ENCODE measurements at places on chromosomes 7 and 10. TPM values are rescaled to one million over a fixed set of nuclear protein-coding genes. Genes with fewer than 3 reads are reported as not detected.

GRCh38 chr7:78220754-78221153 is 422.2 kb downstream of the PHTF2 start:
- no peaks in the 10 kb centered on the region for H3K36me3 ChIP-seq
- H3K4me3 ChIP-seq = no peak overlapping the region
- H3K4me1 ChIP-seq = no peaks in the 10 kb centered on the region
- H3K27ac ChIP-seq = no peak overlapping the region
- no peak for DNase-seq

Gene C7orf33
- not detected for polyA plus RNA-seq

DNA sequence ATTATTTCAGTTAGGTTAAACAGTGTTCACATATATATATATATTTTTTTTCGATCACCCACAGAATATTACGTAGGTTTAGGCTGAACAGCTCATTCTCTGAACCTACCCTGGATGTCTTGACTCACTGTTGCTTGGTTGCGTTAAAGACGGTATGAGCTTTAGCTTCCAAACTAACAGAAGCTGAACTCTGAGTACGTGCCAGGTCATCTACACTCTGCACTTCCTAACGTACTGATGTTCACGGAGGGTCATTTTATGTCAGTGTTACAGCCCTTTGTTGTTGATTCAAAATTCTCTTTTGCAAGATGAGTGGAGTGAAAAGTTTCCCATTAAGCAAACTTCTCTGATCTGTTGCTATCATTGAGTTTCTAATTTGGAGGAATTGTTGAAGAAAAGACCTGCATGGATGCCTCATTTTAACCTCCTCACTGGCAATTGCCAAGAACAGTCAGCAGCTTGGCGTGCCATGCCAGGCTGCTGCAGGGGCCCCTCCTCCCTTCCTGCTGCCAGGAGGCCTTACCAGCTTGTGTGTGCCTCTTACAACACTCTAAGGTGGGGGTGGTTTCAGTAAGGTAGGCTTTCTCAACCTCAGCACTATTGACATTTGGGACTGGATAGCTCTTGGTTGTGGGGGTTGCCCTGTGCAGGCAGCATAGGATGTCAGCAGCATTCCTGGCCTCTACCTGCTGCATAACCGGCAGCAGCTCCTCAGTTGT is 44.3 kb downstream of the INSYN2A start:
- no peaks in the 10 kb centered on the region for H3K36me3 ChIP-seq
- DNase-seq = no peak
- no peak overlapping the region for H3K4me3 ChIP-seq
- H3K27ac ChIP-seq = no peak overlapping the region
- no peaks in the 10 kb centered on the region for H3K4me1 ChIP-seq
- H3K27me3 ChIP-seq = no peaks in the 10 kb centered on the region

Gene FBXO24
- 0.46 TPM for polyA plus RNA-seq

DNA sequence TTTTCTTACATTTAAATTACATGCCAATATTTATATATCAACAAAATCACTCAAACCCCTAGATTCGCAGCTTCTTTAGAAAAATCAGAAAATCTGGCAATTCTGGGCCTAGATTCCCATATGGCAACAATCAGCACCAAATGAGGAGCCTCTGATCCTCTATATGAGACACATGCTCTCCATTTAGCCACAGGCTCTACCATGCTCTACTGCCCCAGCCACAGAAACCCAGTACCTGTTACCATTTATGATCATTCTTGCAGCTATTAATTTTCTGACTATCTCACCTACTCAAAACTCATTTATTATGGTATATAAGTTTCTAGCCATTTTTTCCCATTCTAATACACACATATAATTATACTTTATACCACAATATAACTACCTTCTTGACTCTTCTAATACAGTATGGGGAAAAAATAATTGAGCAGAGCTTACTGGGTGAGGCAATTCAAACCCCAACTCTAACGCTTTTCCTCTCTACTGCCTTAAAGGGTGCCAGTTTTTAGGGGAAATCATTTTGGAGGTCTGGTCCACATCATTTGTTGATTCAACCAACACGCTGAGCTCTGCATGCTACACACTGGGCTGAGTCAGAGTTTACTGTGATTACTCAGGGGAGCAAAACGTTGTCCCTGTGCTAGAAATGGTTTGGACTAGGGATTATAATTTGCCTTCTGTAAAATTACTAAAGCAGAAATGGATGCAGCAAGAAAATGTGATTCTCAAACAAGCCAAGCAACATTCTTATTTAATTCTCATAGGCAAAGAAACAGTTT is 11.6 kb downstream of the PDLIM1 start:
- DNase-seq = no peak
- H3K27me3 ChIP-seq = no peaks in the 10 kb centered on the region
- no peaks in the 10 kb centered on the region for H3K36me3 ChIP-seq
- H3K27ac ChIP-seq = peak overlapping the region; percentile 2

- H3K4me3 ChIP-seq = no peak overlapping the region
- H3K4me1 ChIP-seq = peaks cover 18% of the 10 kb centered on the region
- no peaks in the 10 kb centered on the region for H3K27me3 ChIP-seq
- H3K36me3 ChIP-seq = no peaks in the 10 kb centered on the region
Observed at GRCh38 chr10:129511758-129512157, 44.7 kb downstream of the MGMT start.

Gene HOXA4
- 4.8 TPM for polyA plus RNA-seq

DNA sequence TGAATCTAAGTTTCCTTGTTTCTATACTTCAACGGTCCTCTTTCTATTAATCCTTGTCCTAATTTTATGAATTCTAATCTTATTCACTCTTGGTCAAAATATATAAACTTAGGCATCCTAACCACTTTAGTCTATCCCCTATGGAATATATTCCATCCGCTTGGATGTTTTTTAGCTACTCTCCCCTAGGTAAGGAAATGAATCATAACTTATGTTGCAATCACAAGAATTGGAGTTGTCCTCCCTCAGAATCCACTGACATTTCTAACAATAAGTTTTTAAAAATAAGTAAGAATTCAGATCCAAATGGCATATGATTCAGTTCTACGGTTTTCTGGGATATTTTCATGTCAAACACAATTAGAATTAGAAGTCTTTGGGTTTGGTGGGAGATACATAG is 1081.6 kb downstream of the SORCS1 start:
- H3K4me3 ChIP-seq = no peak overlapping the region
- H3K36me3 ChIP-seq = no peaks in the 10 kb centered on the region
- no peaks in the 10 kb centered on the region for H3K4me1 ChIP-seq
- no peaks in the 10 kb centered on the region for H3K27me3 ChIP-seq
- H3K27ac ChIP-seq = no peak overlapping the region

DNA sequence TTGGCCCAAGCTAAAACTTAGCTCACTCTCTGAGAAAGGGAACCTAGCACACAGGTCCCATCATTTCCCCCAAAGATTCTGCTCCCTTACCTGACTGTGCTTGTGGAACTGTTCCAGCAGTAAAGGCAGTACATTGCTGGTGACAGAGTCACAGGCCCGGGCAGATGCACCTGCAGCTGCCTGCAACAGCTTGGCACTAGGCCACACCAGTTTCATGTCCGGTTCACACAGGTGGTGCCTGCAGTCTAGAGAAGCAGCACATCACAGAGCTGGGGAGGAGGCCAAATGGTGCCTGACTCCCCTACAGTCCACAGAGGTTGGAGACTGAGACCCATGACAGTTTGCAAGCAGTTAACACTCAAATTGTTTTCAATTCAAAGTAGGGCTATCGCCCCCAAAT is 22.2 kb downstream of the ZDHHC16 start:
- H3K4me1 ChIP-seq = no peaks in the 10 kb centered on the region
- no peaks in the 10 kb centered on the region for H3K27me3 ChIP-seq
- no peak for DNase-seq
- H3K27ac ChIP-seq = no peak overlapping the region

GRCh38 chr7:36735172-36735571 is 10.9 kb upstream of the AOAH start:
- no peaks in the 10 kb centered on the region for H3K36me3 ChIP-seq
- H3K4me1 ChIP-seq = no peaks in the 10 kb centered on the region
- no peak overlapping the region for H3K27ac ChIP-seq
- no peak for DNase-seq

Gene ITPRID1
- 0.60 TPM for polyA plus RNA-seq

- H3K4me3 ChIP-seq = no peak overlapping the region
- H3K36me3 ChIP-seq = no peaks in the 10 kb centered on the region
- no peaks in the 10 kb centered on the region for H3K4me1 ChIP-seq
- H3K27ac ChIP-seq = no peak overlapping the region
- H3K27me3 ChIP-seq = peaks cover 11% of the 10 kb centered on the region
Observed at GRCh38 chr10:131816941-131817700, 83.7 kb upstream of the PPP2R2D start.

GRCh38 chr7:26673271-26673670 is 191.1 kb downstream of the SKAP2 start:
- no peak overlapping the region for H3K27ac ChIP-seq
- no peaks in the 10 kb centered on the region for H3K27me3 ChIP-seq
- DNase-seq = no peak
- H3K4me3 ChIP-seq = no peak overlapping the region
- H3K4me1 ChIP-seq = no peaks in the 10 kb centered on the region
- H3K36me3 ChIP-seq = no peaks in the 10 kb centered on the region

- DNase-seq = no peak
- H3K4me1 ChIP-seq = peaks cover 7% of the 10 kb centered on the region
- no peak overlapping the region for H3K4me3 ChIP-seq
- no peak overlapping the region for H3K27ac ChIP-seq
- no peaks in the 10 kb centered on the region for H3K27me3 ChIP-seq
- no peaks in the 10 kb centered on the region for H3K36me3 ChIP-seq
Observed at GRCh38 chr10:44362866-44363711, 21.8 kb downstream of the CXCL12 start.

DNA sequence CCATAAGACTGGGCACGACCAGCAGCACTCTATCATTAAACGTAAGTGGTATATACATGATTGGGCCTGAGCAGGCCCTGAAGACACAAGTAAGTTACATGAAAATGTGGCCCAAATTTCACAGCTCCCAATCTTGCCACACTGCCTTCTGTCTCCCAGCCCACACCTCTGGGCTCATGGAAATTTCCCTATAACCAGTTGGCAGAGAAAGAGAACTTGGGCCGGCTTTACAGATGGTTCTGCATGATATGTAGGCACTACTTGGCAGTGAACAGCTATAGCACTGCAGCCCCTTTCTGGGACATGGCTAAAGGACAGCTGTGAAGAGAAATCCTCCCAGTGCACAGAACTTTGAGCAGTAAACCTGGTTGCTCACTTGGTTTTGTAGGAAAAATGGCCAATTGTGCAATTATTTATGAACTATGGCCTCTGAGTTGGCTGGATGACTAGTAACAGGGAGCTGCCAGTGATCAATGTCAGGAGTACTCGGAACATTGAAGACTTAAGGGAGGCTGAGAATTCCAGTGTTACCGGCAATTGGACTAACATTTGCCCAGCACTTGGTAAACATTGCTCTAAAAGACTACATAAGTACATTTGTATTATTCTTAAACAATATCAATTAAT is 1006.6 kb upstream of the LRRN3 start:
- no peaks in the 10 kb centered on the region for H3K4me1 ChIP-seq
- no peaks in the 10 kb centered on the region for H3K36me3 ChIP-seq
- no peak overlapping the region for H3K27ac ChIP-seq

Gene SORBS1
- 8.1 TPM for polyA plus RNA-seq

Gene RTKN2
- polyA plus RNA-seq = 1.2 TPM

DNA sequence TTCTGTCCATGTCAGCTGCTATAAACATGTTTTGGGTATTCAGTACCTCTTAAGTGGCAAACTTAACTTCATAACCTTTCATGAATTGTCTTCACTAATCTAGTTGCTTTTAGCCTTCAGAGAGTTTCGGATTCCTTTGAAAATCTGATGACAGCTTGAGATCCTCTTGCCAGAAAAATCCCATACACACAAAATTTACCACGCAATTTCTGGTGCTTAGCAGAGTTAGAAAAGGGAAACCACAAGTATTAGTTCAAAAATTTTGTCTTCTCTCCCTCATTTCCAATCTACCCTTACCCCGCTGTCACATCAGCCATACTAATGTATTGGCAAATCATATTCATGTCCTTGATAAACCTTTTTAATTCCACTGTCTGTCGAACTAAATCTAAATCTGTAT is 72.7 kb upstream of the TMEM106B start:
- H3K4me1 ChIP-seq = no peaks in the 10 kb centered on the region
- DNase-seq = no peak
- no peak overlapping the region for H3K27ac ChIP-seq
- H3K27me3 ChIP-seq = no peaks in the 10 kb centered on the region
- no peak overlapping the region for H3K4me3 ChIP-seq
- no peaks in the 10 kb centered on the region for H3K36me3 ChIP-seq

Gene ZNF239
- polyA plus RNA-seq = 2.9 TPM

Gene LRRN3
- polyA plus RNA-seq = not detected

GRCh38 chr7:149422162-149422913 is 38.5 kb downstream of the ZNF777 start:
- peak overlapping the region; percentile 27 for H3K27ac ChIP-seq
- no peak for DNase-seq
- no peaks in the 10 kb centered on the region for H3K36me3 ChIP-seq
- peak overlapping the region; percentile 29 for H3K4me3 ChIP-seq

DNA sequence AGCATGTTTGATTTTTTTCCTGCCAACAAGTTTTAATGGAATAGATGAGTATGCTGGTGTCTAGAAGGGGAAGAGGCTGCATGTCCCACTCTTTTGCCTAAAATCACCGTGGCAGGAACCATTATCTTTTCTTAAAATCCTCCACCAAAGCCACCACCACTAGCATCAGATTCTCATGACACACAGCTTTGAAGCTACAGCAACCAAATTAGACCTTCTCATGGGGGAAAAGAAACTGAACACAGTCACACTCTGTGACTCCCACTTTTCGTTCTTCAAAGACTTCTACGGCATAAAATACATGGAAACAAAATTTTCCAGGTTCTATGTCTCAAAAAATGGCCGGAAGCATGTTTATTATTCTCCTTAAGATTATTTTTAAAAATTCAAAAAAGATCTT is 81.8 kb downstream of the SGMS1 start:
- no peaks in the 10 kb centered on the region for H3K27me3 ChIP-seq
- no peak overlapping the region for H3K27ac ChIP-seq
- H3K4me1 ChIP-seq = peaks cover 19% of the 10 kb centered on the region
- H3K36me3 ChIP-seq = no peaks in the 10 kb centered on the region

Gene BMPER
- polyA plus RNA-seq = not detected

Gene SH2D4B
- 0.06 TPM for polyA plus RNA-seq

Gene TBXAS1
- polyA plus RNA-seq = 13.4 TPM

Gene SGPL1
- polyA plus RNA-seq = 6.0 TPM

DNA sequence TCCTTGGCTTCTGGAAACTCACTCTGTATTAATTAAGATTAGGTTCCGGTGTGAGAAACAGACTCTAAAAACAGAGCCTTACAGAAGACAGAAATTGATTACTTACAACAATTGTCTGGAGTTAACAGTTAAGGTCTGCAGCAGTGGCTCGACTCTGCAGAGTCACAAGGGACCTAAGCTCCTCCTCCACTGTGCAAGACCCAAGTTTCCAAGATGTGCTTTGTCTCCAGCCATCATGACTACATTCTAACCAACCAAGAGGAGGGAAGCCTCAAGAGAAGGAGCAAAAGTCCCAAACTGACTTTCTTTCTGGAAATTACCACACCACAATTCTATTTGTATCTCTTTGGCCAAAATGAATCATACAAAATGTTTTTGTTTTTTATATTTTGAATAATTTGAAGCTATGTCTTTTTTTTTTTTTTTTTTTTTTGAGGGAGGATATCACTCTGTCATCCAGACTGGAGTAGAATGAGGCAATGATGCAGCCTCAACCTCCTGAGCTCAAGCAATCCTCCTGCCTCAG is 14.2 kb upstream of the ODAD2 start:
- no peak for DNase-seq
- no peaks in the 10 kb centered on the region for H3K4me1 ChIP-seq
- H3K4me3 ChIP-seq = no peak overlapping the region
- H3K27me3 ChIP-seq = no peaks in the 10 kb centered on the region
